ENCODE measurements at places on chromosomes 7 and 10.

- DNase-seq, result no peak
Measured at GRCh38 chr7:49443515-49443914, 329.9 kb upstream of the VWC2 start.

- DNase-seq, result no peak
Measured at GRCh38 chr7:104012835-104013234, 23.4 kb upstream of the RELN start.

DNA sequence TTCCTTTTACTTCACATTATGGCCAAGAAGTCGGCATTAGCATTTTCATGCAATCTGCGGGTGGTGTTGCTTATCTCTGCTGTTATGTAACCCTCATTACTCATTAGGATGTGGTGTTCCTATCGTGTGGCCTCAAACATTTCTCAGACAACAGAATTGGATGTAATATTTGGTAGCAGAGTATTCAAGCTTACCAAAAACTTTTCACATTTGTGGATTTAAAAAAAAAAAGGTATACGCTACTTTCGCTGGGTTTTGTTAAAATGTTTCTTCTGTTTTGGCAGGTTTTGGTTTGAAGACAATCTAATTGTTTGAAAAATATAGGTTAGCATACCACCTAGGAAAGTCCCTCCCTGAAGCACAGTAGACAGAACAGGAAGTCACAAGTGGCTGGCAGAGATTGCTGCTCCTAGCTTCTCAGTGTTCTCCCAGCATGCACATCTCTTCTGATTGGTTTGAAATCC, 128.8 kb downstream of the GATA3 start:
- DNase-seq, result no peak

GRCh38 chr10:33279276-33279675, 55.2 kb downstream of the NRP1 start:
- no peak for DNase-seq

DNA sequence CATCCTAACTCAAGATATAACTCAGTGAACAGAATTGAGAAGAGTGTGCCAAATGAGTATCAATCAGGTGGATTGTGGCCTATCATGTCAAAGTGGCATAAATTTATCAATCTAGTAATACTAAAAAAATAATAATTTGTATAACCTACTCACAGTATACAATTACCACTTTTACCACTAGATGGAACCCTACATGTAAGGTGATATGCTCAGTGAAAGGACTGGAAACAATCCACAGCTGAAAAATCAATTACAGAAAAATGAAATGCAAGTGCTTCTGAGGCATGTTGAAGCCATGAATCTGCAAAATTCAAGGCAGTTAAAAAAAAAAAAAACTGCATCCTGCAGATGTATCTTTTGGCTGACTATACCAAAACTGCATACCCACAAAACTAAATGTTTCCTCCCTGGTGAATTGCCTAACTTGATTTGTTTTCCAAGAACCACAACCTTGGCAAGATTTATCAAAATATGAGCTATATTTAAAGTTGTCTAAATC, 13.9 kb downstream of the ARHGAP19 start:
- peak; percentile 50 for DNase-seq

DNA sequence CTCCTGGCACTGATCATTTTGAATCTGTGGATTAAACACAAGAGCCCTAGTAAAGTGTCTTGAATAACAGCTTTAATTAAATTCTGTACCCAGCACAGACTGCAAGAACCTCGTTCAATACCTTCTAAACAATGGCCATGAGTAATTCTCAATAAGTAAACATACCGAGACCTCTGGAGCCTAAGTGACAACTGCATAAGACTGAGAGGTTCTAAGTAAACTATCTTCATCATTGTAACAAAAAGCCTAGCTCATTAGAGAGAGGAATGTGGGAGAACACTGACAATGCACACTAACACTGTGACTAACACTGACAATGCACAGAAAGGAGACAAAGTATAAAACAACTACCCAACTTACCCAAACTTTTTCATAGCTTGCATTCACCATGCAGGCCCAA, 117.4 kb downstream of the ELAPOR2 start:
- no peak for DNase-seq

DNA sequence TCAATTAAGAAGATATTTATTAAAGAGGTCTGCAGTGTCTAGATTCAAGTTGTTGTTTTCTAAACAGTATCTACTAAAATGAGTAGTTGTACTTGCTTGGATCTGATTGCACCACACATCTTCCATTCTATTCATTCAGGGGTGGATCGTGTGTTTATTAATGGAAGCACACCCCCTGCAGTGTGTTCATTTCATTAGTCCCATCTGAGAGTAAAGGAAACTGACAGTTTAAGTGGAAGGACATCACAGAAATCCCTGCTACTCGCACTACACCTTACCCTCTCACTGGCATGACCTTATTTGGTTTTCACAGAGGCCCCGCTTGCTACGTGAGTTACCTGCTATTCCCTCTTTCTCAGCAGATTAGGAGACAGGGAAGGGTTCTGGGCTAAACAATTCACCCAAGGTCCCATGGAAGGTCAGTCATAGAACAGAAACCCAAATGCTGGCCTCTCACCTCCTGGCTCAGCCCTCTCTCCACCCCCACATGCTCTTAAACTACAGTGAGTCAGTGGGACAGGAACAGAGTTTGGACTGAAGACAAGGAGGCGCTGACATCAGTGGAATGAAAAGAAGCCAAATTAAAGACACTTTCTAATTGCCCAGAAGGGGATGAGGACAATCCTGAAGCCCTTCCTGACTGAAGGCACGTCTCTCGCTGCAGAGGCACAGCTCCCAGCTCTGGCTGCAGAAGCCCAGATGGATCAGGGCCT, 369.2 kb upstream of the NRP1 start:
- no peak for DNase-seq

GRCh38 chr10:3975016-3975415, 190.0 kb upstream of the KLF6 start:
- no peak for DNase-seq

- DNase-seq, result peak; percentile 59
Measured at GRCh38 chr10:119285495-119286267, 78.3 kb downstream of the GRK5 start.

GRCh38 chr7:158741294-158741666, 36.7 kb upstream of the NCAPG2 start:
- DNase-seq, result no peak

- no peak for DNase-seq
Measured at GRCh38 chr10:65723525-65723924, 1202.3 kb upstream of the LRRTM3 start.

DNA sequence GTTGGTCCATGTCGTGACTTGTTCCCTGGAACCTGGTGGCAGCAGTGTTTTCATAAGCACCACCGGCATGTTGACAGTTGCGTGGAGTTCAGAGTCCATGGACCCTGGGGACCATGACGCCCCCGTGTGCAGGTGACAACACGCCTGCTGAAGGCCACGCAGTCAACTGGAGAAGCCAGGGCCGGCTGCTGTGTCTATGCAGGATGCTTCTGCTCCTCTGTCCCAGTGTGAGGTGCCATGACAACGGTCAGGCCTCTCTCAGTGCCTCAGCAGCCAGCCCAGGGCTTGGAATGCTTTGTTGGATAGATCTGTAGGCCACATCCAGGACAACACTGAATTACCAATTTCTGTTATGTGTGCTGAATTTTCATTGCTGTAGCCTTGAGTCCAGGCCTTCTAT, 10.7 kb upstream of the VIPR2 start:
- no peak for DNase-seq

DNA sequence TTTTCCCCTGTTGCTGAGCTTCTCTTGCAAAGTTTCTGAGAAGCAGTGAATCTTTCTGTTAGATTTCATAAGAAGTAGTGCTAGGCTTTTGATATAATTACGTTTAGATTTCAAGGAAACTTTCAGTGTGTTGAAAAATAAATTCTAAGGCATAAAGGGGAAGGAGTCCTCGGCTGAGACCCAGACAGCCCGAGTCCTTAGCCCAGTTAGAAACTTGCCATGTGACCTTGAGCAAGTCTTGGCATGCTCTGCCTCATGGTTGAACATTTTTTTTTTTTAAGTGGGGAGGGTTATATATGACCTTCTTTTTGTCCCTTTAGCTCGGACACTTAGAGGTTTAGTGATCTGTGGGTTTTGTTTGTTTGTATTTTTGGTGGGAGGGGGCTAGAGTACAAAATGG, 117.5 kb downstream of the TCF7L2 start:
- DNase-seq, result no peak
